ENCODE measurements at places on chromosomes 2 and 18.

- no peak for DNase-seq
These were observed 200.0 kb downstream of the GLI2 start for GRCh38 chr2:120935339-120936313.

DNA sequence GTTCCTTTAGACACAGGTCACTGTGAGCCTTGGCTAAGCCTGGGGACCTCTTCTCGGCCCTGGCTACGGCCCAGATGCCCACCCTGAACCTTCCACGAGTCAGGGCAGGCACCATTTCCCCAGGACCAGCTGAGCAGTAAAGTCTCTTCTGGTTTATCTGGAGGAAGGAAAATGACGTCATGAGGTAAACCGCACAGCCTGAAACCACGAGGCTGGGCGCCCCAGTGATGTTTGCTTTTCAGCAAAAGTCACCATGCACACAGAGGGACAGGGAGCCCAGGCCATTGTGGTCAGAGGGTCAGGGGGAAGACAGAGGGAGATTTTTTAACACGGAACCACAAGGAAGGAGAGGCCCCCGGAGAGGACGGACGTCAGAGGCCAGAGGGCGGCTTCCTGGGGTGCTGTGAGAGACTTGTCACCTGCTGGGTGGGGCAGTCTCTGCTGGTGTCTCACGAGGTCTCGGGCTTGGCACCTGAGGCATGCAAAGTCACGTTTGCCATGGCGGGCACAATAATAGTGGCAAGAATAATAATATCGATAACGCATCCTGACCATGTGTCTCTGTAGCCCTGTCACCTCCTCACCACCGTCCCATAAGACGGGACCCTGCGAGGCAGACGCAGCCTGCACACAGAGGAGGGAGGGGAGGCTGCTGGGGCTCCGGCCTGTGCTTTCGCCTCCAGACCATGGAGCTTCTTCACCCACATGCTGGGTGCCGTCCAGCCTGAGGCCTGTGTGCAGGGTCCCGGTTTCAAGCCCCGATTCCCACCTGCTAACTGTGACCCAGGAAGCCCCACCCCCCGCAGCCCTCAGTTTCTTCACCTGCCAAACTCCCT is 33.2 kb upstream of the FOSL2 start:
- DNase-seq, result no peak

DNA sequence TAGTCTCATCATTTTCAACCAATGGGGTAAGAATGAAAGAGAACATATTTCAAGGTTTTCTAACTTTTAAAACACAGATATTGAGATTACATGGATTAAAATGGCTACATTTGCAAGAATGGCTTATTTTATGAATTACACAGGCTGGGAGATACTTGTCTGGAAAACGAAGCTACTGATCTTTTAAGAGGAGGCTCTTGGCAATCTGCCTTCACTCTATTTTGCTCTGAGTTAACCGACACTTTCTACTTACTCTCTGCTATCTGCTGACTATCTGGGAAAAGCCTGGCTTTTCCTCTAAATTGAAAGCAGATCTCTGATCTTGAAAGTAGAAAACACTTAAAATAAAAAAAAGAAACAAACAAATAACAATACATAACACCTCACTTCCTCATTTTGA is 325.4 kb upstream of the LINC00305 start:
- no peak for DNase-seq

GRCh38 chr2:128134573-128134972 is 43.6 kb downstream of the UGGT1 start:
- no peak for DNase-seq

GRCh38 chr2:174553811-174554493 is 43.7 kb downstream of the WIPF1 start:
- DNase-seq, result no peak

- no peak for DNase-seq
These were observed 361.2 kb upstream of the GALNT5 start for GRCh38 chr2:156896294-156896693.

GRCh38 chr2:183063083-183063482 is 15.5 kb upstream of the DUSP19 start:
- DNase-seq, result no peak

GRCh38 chr18:67540559-67540958 is 24.0 kb upstream of the DSEL start:
- DNase-seq, result no peak

GRCh38 chr2:241413929-241414580 is 58.0 kb downstream of the FARP2 start:
- no peak for DNase-seq

DNA sequence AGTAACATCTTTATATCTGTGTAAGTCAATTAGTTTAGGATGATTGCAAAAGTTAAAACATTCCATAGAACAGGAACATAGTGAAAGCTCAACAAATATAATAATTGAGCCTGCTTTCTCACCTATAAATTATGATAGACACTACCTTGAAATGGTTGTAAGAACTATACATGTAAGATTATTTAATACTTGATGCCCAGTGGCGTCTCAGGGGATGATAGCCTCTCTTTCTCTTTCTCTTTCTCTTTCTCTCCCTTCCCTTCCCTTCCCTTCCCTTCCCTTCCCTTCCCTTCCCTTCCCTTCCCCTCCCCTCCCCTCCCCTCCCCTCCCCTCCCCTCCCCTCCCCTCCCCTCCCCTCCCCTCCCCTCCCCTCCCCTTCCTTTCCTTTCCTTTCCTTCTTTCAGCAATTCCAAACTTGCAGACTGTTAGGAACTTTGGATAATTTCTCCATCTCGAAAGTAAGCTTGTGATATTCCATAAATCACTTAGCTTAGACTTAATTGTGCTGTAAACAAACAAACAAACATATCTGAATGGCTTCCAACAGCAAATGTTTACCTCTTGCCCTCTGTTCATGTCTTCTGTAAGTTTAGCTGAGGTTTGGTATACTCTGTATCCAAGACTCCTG is 1102.7 kb downstream of the TSN start:
- DNase-seq, result no peak
